Upper lobe of right lung (tissue), 1 donor: ENCODE measurements at places on chromosomes 16 and 17. TPM values are rescaled to one million over a fixed set of nuclear protein-coding genes. Genes with fewer than 3 reads are reported as not detected.

- H3K4me1 ChIP-seq: no peaks in the 10 kb centered on the region
- peaks cover 69% of the 10 kb centered on the region for H3K36me3 ChIP-seq
- H3K27ac ChIP-seq: no peak overlapping the region
- H3K4me3 ChIP-seq: no peak overlapping the region
Measured at GRCh38 chr17:37413875-37414519, 7.3 kb downstream of the TADA2A start.

DNA sequence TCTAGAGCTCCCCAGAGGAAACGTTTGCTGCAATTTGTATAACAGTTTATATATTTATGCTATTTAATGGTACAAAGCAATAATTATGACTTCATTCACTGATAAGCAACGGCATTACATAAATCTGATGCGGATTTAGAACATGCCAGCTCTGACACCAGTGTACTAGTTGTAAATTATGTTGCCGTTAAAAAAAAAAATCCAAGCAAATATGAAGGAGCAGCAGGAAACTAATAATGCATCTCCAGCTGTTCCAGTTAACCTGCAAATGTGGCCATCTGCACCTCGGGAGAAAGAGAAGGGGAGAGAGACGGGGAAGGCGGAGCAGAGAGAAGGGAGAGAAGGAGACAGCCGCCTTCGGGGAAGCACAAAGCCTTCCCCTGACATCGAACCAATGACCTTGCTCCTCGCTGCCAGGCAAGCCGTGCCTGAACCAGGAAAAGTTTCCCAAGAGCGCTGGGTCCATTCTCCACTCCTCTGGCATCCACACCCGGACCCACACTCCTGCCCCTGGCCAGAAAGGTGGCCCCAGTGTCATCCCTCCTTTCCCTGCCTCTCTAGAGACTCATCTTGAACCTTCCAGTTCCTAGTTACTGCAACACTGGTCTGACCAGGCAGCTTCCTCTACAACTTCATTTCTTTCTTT lies 174.8 kb downstream of the C16orf78 start:
- H3K27ac ChIP-seq: no peak overlapping the region
- H3K36me3 ChIP-seq: no peaks in the 10 kb centered on the region
- no peak overlapping the region for H3K4me3 ChIP-seq
- H3K27me3 ChIP-seq: no peaks in the 10 kb centered on the region

DNA sequence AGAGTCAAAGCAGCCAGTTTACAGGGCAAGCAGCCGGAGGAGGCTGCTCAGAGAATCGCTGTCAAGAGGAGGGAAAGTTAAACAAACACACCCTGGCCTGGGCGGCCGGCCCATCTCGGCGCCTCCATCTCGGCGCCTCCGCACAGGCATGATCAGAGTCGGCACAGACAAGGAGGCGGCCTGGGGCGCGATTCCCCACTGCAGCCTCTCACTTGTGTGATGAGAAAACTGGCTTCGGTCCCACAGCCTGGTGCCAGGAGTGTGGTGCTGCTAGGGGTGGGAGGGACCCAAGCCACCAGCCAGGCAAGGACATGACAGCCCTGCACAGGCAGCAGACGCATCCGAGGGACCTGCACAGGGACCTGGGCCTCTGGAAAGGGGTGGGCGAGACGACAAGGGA lies 17.7 kb downstream of the SLC38A10 start:
- H3K27ac ChIP-seq: peak overlapping the region; percentile 65
- H3K4me3 ChIP-seq: peak overlapping the region; percentile 35
- peaks cover 66% of the 10 kb centered on the region for H3K36me3 ChIP-seq
- no peaks in the 10 kb centered on the region for H3K27me3 ChIP-seq
- H3K4me1 ChIP-seq: peaks cover 11% of the 10 kb centered on the region

- H3K36me3 ChIP-seq: peaks cover 26% of the 10 kb centered on the region
- peak; percentile 63 for DNase-seq
- H3K4me1 ChIP-seq: peaks cover 33% of the 10 kb centered on the region
- peak overlapping the region; percentile 51 for H3K4me3 ChIP-seq
- no peak overlapping the region for H3K27ac ChIP-seq
- peaks cover 11% of the 10 kb centered on the region for H3K27me3 ChIP-seq
Measured at GRCh38 chr16:69108064-69108904, 2.8 kb downstream of the HAS3 start.

DNA sequence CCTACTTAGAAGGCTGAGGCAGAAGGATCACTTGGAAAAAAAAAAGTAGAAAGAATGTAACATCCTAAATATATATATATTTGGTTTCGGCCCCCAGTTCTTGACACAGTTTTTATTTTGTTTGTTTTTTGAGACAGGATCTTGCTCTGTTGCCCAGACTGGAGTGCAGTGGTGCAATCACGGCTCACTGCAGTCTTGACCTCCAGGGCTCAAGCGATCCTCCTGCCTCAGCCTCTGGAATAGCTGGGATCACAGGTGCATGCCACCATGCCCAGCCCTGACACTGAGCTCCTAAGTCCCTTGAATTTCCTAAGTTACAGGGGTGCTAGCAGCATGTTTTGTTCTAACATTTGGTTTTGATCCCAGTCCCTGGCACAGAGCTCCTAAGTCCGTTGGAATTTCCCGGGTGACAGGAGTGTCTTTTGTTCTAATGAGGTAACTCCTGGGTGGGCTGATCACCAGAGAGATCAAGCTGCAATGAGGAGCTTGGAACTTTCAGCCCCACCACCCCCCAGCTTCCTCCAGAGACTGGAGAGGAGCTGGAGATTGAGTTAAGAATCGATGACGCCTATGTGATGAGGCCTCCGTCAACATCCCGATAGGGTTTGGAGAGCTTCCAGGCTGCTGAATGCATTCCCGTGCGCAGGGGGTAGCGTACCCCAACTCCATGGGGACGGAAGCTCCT lies 20.0 kb downstream of the MXRA7 start:
- H3K27me3 ChIP-seq: no peaks in the 10 kb centered on the region
- DNase-seq: no peak
- no peak overlapping the region for H3K27ac ChIP-seq
- no peaks in the 10 kb centered on the region for H3K36me3 ChIP-seq

KRT20 gene
- not detected for total RNA-seq

DNA sequence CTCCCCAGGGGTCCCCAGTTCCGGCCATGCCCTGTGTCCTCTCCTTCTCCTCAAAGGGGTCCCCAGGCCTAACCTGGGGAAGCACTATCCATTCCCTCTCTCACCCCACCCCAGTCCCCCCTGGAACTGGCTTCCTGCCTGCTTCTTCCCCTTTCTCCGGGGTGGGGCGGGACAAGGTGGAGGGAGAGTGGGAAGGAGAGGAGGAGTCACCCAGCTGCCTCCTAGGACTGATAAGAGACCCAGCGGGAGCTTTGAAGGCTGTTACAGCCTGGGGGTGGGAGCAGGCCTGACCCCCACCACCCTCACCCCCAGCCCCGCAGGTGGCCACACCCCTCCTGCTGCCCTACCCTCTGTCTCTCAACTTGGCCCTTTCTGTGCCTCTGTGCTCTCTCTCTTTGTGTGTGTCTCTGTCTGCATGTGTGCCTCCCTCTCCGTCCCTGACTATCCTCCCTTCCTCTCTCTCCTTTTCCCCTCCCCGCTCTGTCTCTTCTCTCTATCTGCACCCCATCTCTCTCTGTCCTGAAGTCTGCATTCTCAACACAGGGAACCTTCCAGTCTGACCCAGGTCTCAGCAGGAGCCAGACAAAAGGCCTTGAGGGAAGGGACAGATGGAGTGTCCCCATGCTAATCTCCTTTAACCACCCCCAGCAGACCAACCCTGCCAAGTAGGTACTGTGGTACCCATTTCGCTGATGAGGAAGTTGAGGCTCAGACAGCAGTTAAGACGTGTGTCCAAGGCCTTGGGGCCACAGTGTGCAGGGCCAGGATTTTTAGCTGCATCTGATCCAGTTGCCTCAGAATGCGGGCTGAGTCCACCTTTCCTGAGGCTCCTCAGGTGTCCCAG lies 66.1 kb downstream of the RAB11FIP4 start:
- H3K4me1 ChIP-seq: no peaks in the 10 kb centered on the region
- no peak overlapping the region for H3K4me3 ChIP-seq
- DNase-seq: no peak
- no peaks in the 10 kb centered on the region for H3K36me3 ChIP-seq

RND2 gene
- 0.78 TPM for total RNA-seq

- H3K27me3 ChIP-seq: no peaks in the 10 kb centered on the region
- no peak overlapping the region for H3K4me3 ChIP-seq
- H3K27ac ChIP-seq: no peak overlapping the region
- no peaks in the 10 kb centered on the region for H3K36me3 ChIP-seq
Measured at GRCh38 chr16:78489631-78490030, 390.2 kb downstream of the WWOX start.

MED13 gene
- 65.7 TPM for total RNA-seq

EVI2A gene
- total RNA-seq: 38.2 TPM

DNA sequence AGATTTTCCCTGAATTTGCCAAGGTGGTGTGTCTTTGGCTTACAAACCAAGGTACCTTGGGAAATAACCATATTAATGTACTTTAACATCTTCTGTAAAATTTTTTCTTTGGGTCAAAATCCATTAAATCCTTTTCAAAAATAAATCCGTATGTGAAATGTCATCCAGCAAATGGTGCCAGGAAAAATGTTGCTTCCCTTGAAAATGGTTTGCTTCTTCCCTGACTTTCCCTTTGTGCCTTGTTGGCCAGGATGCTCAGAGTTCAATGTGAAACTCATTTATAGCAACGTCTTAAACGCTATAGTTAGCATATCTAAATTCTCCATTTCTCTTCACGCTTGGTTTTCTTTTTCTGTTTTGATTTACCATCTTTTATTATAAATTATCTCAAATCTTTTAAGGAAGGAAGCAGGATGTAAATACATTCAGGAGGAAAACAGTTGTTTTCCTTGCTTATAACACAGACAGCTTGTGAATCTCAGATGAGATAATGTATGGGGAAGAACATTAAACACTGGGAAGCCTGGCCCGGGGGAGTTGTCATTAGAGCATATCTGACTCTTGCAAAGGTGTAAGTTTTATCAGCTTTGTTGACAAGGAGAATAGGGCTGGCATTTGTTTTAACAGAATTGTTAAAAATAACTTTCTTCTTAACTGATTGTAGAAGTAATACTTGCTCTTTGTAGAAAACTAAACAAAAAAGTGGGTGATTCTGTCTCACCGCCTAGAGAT lies 42.1 kb downstream of the GPRC5B start:
- no peaks in the 10 kb centered on the region for H3K27me3 ChIP-seq
- H3K36me3 ChIP-seq: no peaks in the 10 kb centered on the region
- peaks cover 7% of the 10 kb centered on the region for H3K4me1 ChIP-seq
- no peak overlapping the region for H3K27ac ChIP-seq
- no peak overlapping the region for H3K4me3 ChIP-seq

DNA sequence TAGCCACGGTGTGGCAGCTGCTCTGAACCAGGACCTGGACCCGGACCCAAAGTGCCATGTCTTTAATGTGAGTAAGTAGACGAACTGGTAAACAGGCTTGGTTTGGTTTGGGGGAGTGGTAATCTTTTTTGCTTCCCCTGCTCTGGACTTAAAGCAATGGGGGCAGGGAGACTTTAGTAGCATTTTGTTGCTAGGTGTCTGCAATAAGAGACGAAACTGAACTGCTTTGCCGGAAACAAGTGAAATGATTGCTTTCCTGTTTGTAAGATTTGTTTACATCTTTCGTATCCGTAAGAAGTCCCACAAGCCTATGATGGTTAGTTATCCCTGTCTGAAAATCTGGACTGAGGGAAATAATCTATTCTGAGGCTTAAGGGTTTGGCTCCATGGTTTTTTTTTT lies 21.5 kb downstream of the PRCD start:
- peaks cover 49% of the 10 kb centered on the region for H3K4me1 ChIP-seq
- no peak for DNase-seq
- H3K4me3 ChIP-seq: peak overlapping the region; percentile 26
- H3K27me3 ChIP-seq: no peaks in the 10 kb centered on the region

- no peak overlapping the region for H3K27ac ChIP-seq
- H3K27me3 ChIP-seq: no peaks in the 10 kb centered on the region
- peaks cover 2% of the 10 kb centered on the region for H3K4me1 ChIP-seq
- no peak for DNase-seq
- H3K4me3 ChIP-seq: no peak overlapping the region
- H3K36me3 ChIP-seq: no peaks in the 10 kb centered on the region
Measured at GRCh38 chr16:29007730-29008593, 23.1 kb downstream of the LAT start.

- peak overlapping the region; percentile 99 for H3K4me3 ChIP-seq
- no peaks in the 10 kb centered on the region for H3K27me3 ChIP-seq
- H3K27ac ChIP-seq: peak overlapping the region; percentile 86
- peaks cover 18% of the 10 kb centered on the region for H3K4me1 ChIP-seq
- no peak for DNase-seq
Measured at GRCh38 chr16:15650698-15651171, 690 bp downstream of the NDE1 start.

DNA sequence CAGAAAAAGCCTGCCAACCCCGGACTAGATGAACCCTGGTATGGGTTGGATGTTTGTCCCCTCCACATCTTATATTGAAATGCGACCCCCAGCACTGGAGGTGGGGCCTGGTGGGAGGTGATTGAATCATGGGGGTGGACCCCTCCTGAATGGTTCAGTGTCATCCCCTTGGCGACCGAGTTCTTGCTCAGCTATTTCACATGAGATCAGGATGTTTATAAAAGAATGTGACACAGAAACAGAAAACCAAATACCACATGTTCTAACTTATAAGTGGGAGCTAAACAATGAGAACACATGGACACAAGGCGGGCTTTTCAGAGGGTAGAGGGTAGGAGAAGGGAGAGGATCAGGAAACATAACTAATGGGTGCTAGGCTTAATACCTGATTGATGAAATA lies 576.0 kb upstream of the HSBP1 start:
- DNase-seq: no peak
- H3K27me3 ChIP-seq: no peaks in the 10 kb centered on the region
- H3K4me1 ChIP-seq: no peaks in the 10 kb centered on the region
- no peak overlapping the region for H3K27ac ChIP-seq

GRCh38 chr17:14427900-14428647 lies 127.2 kb downstream of the HS3ST3B1 start:
- H3K36me3 ChIP-seq: no peaks in the 10 kb centered on the region
- H3K27ac ChIP-seq: no peak overlapping the region
- no peak overlapping the region for H3K4me3 ChIP-seq
- no peaks in the 10 kb centered on the region for H3K27me3 ChIP-seq

CRYBA1 gene
- total RNA-seq: not detected

- H3K36me3 ChIP-seq: no peaks in the 10 kb centered on the region
- no peaks in the 10 kb centered on the region for H3K27me3 ChIP-seq
- H3K27ac ChIP-seq: peak overlapping the region; percentile 79
- H3K4me3 ChIP-seq: peak overlapping the region; percentile 46
- H3K4me1 ChIP-seq: peaks cover 10% of the 10 kb centered on the region
- DNase-seq: no peak
Measured at GRCh38 chr16:30813821-30814189, 26.8 kb upstream of the ZNF629 start.

DNA sequence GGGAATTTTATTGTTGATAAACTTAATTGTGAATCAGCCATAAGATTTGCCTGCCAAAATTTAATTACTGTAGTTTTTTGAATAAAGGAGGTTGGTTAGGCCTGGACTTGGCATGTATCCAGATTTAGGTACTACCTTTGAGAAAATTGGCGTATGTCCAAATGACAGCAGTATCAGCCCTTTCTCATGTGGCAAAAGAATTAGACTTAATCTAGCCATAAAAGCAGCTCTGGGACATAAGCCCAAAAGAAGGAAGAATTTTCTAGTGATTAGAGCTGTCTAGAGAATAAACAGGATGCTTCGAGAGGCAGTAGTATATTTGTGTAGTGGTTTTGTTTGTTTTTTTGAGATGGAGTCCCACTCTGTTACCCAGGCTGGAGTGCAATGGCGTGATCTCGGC lies 27.7 kb downstream of the PPM1E start:
- H3K36me3 ChIP-seq: no peaks in the 10 kb centered on the region
- H3K27me3 ChIP-seq: no peaks in the 10 kb centered on the region
- H3K27ac ChIP-seq: no peak overlapping the region
- H3K4me1 ChIP-seq: no peaks in the 10 kb centered on the region
- DNase-seq: no peak
- H3K4me3 ChIP-seq: no peak overlapping the region
